ENCODE measurements at places on chromosomes 11 and 22.

- no peak for DNase-seq
Measured at GRCh38 chr11:10793470-10794255, 15.1 kb downstream of the EIF4G2 start.

DNA sequence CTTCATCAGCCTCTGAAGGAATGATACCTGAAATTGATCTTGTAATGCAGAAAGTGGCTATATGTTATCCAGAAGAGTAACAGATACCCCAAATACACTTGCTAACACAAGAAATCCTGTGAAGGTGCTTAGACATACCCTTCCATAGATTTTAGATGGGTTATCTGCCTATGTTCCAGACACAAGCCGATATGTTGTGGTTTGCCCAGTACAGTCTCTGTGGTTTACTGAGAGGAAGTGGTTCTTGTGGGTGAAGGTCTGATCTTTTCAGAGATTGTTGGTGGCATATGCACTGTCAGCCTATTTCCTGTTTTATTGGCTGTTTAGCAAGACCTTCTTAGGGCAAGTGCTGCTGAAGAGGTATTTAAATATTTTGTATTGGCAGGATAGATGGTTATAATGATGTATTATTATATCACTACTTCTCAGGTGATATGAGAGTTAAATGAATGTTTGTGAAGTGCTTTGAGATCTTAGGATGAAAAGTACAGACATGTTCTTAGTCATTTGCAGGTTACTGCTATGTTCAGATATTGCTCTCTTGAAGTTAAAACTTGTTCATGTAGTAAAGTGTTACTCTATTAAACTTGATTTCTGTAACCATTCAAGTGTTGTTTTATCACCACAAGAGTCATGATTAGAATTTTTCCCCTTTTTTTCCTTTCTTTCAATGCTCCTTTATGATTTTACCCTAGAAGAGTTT, 8.2 kb downstream of the ARHGEF12 start:
- DNase-seq: no peak

DNA sequence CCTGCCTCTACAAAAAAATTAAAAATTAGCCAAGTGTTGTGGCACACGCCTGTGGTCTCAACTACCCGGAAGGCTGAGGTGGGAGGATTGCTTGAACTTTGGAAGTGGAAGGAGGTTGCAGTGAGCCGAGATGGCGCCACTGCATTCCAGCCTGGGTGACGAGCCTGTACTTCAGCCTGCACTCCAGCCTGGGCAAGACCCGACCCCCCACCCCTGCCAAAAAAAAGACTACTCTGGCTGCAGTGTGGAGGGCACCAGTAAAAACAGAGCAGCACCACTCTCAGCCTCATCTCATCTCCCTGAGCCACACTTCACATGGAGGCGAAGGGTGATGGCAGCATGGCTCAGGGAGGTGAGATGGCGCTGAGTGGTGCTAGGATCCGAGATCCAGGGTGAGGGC, 50.3 kb upstream of the THY1 start:
- DNase-seq: no peak

GRCh38 chr22:35576671-35577070, 36.0 kb downstream of the RASD2 start:
- DNase-seq: no peak

DNA sequence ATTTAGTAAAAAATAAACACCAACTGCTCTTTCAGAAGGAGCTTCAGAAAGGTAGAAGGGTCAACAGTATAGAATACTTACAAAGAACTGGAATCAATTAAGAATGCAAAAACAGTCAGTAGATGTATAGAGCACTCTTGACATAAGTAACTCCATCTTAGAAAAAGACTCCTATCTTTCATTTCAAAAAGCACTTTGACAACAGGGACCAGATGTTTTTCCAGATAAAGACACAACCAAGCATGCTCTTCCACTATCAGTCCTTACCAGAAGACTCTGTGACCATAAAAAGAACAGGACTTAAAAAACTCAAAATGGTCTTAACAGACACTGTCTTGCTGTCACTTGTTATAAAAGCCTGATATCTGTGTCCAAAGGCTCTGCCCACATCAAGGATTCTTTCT, 5.2 kb downstream of the SLC25A17 start:
- DNase-seq: no peak

DNA sequence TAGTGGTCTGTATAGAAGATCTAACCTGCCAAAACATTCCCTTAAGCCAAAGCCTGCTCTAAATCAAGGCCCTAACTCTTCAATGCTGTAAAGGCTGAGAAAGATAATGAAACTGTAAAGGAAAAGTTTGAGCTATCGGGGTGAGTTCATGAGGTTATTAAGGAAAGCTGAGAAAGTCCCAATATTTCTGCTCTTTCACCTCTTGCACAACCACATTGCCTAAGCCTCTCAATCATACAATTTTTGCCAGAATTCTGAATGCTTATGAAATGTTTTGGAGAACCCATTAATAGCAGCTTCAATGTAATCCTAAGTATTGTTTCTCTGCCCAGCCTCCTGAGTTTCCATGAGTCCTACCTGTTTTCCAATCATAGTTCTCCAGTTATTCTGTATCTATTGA, 373.2 kb downstream of the LUZP2 start:
- no peak for DNase-seq

Measured in activated naive CD4-positive, alpha-beta T cell (primary cell).